ENCODE measurements at places on chromosomes 11 and 22.

- DNase-seq = no peak
Observed at GRCh38 chr11:96523656-96524055, 133.8 kb downstream of the JRKL start.

GRCh38 chr11:22688914-22689313, 22.5 kb downstream of the GAS2 start:
- no peak for DNase-seq

GRCh38 chr22:41910050-41911000, 4.5 kb downstream of the SHISA8 start:
- no peak for DNase-seq

DNA sequence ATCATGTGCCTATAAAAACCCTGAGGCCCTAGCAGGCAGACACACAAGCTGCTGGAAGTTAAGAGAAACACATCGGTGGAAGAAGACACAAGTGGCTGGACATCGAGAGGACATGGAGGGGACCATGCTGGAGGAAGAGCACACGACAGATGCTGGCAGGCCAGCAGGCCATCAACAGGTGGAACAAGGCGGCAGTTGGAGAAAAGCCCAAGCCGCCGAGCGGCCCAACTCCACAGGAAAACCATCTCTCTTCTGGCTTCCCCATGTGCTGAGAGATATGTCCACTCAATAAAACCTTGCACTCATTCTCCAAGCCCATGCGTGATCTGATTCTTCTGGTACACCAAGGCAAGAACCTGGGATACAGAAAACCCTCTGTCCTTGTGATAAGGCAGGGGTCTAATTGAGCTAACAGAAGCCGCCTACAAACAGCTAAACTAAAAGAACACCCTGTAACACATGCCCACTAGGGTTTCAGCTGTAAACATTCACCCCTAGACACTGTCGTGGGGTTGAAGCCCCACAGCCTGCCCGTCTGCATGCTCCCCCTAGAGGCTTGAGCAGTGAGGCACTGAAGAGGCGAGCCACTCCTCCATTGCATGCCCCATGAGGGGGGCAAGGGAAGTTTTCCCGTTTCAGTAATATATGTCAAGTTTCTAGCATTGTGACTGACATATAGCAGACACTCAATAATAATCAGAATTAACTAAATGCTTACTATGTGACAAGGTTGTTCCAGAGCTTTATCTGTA, 39.0 kb upstream of the MMP20 start:
- DNase-seq = no peak

GRCh38 chr11:69257838-69258658, 35.9 kb upstream of the MYEOV start:
- DNase-seq = no peak

- DNase-seq = no peak
Observed at GRCh38 chr22:25701056-25701780, 40.8 kb upstream of the MYO18B start.

DNA sequence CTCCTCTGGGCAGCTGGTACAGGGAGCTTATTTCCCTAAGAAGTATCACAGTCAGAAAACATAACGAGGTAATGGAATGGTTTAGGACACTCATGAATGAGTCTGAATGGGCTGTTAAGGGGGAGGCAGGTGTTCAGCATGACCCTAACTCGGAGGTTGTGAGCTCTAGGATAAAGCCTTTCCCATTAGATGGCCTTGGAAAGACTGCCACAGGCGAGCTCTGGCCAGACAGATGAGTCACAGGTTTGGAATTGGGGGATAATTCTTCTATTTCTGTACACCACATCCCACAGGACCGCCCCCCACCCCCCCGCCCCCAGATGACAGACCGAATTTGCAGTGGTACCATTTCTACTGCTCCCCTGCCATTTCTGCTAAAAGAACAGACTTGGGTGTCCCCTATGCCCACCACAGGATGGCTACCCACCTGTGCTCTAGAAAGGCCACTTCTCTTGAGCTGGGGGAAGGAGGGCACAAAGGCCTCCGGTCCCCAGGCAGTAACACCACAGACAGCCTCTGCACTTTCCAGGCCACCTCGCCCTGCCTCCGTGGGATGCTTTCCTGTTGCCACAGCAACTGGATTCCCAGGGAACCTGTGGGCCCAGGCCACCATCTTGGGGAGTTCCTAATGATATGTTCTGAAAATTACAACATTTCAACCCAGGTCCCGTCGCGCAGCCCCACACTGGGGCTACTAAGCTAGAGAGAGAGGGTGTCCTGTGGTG, 76.7 kb downstream of the TRIM29 start:
- no peak for DNase-seq

DNA sequence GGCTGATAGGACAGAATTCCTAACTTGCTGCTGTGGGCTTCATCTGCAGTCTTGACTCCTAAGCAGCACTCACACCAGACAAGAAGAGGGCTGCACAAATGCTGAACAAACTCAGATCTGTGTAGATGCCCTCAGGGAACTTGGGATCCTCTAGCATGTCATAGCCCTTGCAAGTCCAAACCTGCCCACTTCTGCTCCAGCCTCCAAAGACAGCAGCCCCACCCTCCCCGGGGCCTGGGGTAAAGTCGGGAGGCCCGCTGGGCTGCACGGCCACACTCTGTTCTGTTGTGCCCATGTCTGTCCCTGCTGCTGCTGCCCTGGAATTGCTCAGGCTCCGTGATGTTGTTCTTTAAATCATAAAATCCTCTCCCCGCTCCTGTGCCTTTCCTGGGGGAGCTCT, 28.3 kb downstream of the DRD2 start:
- DNase-seq = no peak

DNA sequence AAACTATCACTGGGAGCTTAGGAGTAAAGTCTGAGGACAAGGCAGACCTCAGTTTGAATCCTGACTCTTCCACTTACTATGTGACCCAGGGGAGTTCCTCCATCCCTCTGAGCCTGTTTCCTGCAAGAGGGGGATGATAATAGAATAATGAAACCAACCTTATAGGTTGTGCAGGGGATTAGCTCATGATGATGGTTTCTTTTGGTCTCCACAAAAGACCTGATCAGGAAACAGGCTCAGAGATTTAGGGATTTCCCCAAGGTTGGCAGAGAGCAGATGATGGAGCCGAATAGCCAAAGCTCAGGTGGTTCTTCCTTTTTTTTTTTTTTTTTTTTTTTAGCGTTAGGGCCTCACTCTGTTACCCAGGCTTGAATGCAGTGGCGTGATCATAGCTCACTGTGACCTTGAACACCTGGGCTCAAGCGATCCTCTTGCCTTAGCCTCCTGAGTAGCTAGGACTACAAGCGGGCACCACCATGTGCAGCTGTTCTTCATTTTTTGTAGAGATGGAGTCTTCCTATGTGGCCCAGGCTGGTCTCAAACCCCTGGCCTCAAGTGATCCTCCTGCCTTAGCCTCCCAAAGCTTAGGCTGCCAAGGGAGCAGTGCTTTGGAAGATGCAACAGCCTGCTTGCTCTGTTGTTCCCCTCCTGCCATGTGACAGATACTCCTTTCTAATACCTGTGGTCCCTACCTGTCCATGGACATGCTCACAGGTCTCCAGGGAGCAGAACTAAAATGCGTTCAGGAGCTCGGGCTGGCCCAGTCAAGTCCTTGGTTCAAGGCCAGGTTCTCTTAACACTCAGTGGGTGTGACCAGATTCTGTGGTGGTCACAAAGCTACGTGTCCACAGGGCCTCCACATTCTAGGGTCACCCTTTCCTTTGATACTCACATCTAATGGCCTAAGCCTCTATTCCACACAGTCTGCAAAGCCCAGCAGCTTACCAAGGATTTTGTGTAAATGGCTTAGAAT, 22.3 kb downstream of the PATZ1 start:
- no peak for DNase-seq

- no peak for DNase-seq
Observed at GRCh38 chr11:57124917-57125316, 56.8 kb upstream of the LRRC55 start.

DNA sequence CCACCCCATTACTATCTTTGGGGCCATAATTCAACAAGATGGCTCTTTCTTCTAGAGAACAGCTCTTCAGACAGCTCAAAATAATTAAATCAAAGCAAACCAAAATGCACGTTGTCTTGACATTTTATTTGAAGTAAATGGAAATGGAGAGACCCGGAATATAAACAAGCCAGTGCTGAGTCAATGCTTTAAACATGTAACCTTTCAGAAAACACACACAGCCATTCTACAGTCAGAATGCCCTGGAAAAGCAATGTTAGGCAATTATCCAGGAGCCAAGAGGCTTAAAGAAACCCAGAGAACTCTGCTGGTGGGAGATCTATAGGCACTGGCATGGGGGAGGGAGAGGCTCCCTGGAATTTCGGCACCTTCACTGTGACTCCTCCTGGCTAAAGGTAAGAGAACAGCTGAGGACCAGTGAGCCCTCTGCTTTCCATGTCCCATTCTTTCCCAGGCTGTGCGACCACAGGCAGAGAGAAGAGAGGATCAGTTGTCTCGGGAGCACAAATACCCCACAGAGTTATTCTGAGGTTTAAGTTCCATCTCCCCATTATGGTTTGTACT, 254.0 kb upstream of the CCDC90B start:
- no peak for DNase-seq

DNA sequence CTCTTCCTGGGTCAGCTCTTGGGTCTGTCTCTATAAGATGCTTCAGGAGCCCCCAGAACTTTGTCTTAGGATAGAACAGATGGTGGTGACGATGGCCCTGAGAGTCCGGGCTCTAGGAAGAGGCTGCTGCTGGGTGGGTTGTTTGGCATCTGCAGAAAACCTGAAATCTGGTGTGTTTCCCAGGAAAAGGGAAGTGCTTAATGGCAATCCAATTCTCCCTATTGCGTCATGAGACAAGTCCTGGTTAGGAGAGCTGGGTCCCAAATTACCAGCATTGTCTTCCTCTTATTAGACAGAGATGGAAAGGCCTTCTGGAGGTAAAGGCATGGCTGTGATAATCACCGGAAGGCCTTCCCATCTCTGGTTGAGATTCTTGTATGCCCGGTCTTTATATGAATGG, 48.9 kb upstream of the GRAMD1B start:
- DNase-seq = no peak

DNA sequence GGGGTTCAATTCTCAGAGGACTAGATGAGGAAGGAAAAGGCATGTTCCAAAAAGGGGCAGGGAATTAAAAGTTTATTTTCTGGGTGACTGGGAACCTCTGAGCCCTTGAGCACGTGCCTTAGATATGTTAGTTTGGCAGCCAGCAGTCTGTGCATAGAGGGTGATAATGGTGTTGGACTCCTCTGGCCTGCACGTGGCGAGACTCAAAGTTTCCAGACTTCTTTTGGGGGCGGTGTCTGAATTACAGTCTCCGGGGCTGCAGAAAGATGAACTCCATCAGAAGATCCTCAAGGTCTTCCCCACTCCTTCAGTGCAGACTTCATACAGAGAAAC, 861 bp upstream of the ZNRF3 start:
- DNase-seq = peak; percentile 22

GRCh38 chr11:47593934-47594855, at the start of gene C1QTNF4:
TSS of gene C1QTNF4 (minus strand) at chr11:47594411. CDS start at chr11:47590810, 3,601 bp downstream.
- no peak for DNase-seq

DNA sequence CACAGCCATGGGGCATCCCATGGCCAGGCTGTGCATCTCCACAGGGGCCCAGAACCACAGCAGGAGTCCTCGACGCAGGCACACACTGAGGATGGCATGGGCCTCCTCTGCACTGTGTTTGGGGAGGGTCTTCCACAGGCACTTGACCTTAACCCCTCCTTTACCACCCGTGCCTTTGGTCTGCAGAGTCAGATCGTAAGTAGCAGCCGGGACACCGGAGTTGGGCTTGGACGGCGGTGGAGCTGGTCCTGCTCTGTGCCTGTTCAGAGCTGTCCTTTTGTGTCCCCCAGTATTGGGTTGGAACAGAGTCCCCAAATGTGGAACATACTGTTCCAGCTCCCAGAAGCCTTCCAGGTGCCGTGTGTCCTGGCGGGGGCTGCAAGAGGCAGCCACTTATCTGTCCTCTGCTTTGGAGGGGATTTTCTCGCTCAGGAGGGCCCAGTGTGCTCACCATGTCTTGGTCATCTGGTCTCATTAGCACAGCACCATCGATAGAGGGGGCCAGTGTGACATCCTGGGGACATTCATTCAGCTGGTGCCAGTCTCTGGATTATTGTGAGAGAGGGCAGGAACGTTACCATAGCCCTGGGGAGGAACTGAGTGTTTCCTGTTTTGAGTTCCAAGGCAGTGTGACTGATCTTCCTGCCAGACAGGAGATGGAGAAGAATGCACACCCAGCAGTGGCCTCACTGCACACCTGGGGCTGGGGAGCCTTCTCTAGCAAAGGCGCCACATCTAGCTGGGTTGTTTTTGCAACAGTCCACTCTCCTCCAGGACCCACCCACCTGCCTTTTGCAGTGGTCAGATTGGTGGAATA, 12.4 kb downstream of the CRELD2 start:
- peak; percentile 43 for DNase-seq
